Activated T-helper 9 cell treated with anti-CD3 and anti-CD28 coated beads, Interleukin-2, amount 50 U/mL, for 16 hours (primary cell): ENCODE measurements at places on chromosomes 16 and 17.

- DNase-seq = no peak
These were observed 71.5 kb downstream of the GAS7 start for GRCh38 chr17:10126616-10127501.

- no peak for DNase-seq
These were observed 22.8 kb downstream of the KATNIP start for GRCh38 chr16:27572711-27573110.

DNA sequence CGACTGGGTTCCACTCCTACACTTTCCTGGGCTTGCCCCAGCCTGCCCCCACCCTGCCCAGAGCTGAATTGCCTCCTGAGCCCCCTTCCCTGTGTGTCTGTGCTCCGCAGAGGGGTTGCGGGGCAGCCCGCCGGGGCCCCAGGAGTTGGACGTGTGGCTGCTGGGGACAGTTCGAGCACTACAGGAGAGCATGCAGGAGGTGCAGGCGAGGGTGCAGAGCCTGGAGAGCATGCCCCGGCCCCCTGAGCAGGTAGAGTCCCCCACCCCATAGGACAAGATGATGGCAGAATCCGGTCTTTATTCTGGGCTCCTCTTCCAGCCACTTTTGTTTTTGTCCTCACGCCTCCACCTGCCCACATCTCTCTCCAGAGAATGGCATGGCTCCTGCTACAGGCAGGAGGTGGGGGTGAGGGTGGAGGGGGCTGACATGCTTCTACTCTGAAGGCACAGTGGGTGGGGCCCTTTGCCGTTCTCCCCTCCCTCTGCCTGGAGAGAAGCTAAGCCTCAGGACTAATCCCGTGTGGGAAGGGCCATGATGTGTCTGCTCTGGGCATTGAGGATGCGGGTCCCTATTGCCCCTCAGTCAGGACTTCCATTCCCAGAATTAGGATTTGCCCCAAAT lies 3.5 kb downstream of the ACBD4 start:
- no peak for DNase-seq

DNA sequence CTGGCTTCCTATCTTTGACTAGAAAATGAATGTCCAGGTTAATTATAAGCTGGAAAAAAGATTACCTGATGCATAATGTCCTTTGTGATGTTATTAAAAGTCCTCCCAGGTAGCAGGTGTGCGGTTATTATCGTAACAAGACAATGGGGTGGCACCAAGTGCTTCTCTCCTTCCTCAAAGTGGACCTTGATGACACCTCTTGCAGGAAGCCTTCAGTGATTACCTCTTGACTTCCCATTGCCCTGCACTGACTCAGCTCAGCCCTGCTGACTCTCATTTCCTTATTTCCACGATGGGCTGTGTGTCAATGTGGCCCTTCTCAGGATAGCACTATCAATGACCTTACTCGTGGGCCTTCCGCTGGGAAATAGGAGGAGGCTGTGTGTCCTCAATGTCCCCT lies 477.4 kb upstream of the CCL2 start:
- no peak for DNase-seq

DNA sequence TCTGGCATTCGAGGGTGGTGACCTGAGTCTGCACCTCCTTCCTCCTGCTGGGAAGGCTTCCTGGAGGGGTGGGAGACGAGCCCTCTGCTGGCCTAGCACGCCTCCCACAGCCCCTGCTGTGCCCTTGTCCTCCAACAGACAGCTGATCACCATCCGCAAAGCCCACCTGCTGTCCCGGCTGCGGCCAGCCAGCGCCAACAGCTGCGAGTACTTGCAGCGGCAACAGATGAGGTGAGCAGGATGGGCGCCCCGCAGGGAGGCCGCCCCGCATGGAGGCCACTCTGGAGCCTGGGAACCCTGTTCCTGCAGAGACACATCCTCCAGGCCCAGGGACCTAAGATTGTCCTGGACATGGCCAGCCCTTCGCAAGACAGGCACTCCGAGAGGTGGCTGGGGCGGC lies 21.6 kb downstream of the UBALD1 start:
- DNase-seq = no peak

- DNase-seq = no peak
These were observed 205.4 kb upstream of the HS3ST3A1 start for GRCh38 chr17:13807103-13807502.

GRCh38 chr17:80758481-80759376 lies 214.1 kb downstream of the RPTOR start:
- no peak for DNase-seq

GRCh38 chr17:39212841-39213480 lies 12.8 kb downstream of the STAC2 start:
- DNase-seq = no peak

DNA sequence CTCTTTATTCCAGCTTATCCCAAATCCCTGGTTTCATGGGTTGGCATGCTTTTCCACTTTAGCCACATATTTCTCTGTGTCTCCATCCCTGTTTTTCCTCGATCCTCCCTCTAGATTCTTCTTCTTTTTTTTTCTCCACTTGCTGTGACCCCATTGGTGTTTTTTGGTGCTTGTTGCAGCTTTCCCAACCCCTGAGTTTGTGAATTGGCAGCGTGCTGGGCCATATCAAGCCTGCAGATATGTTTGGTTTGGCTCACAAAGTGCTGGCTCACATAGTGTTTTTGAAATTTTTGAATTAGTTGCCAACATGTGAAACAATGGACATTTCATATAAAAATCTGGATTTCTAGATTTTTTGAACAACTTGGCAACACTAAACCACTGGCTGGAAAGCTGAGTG lies 8.8 kb downstream of the GPR139 start:
- no peak for DNase-seq

- DNase-seq = no peak
These were observed 17.2 kb downstream of the PLCD3 start for GRCh38 chr17:45115015-45115625.
